Stimulated activated CD4-positive, alpha-beta T cell treated with anti-CD3 and anti-CD28 coated beads, Interleukin-2, amount 100 ng/mL, for 48 hours (primary cell): ENCODE measurements at places on chromosomes 7 and 10.

DNA sequence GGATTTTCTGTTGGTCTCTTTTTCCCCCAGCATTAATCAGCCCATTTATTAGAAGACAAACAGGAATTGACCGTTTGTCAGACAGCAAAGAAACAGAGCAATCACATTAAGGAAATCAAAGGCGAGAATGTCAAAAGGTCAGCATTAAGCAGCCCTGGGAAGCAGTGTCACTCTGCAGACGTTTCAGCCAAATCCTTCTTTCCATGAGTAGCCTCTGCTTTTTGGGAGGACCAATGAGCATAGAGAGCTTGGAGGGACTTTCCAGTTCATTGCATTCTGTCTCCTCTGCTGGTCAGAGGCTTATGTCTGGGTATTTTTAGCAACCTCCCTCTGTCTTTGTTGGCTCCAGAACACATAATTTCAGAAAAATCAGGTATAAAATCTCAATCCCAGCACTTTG is 481.4 kb downstream of the GALNT17 start:
- DNase-seq: no peak

DNA sequence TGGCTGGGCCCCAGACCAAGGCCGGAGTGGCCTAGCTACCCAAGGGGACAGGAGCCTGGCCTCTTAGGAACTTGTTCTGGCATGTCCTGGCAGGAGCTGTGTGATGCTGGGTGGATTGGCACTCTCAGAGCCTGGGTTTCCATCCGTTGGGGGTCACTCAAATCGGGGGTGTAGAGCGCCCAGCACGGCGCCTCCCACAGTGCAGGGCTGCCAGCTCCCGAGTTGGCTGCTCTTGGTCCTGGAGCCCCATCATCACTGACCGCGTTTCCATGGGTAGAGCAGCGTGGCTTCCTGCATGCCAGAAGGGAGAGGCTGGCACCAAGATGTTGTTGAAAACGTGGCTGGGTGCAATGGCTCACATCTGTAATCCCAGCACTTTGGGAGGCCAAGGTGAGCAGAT is 70.3 kb downstream of the UNCX start:
- DNase-seq: no peak

DNA sequence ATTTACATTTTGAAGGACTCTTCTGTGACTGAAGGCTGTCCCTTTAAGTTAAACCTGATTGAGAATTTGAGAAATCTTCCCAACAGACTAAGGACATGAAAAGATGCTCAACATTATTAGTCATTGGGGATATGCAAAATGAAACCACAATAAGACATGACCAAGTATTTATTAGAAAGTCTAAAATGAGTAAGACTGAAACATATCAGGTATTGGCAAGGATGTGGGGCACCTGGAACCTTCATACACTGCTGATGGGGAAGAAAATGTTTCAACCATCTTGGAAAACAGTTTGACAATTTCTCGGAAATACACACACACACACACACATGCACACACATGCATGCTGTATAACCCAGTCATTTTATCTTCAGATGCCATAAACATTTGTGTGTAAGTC is 132.1 kb upstream of the CDK6 start:
- DNase-seq: no peak

GRCh38 chr7:138898255-138898654 is 82.9 kb downstream of the KIAA1549 start:
- no peak for DNase-seq

GRCh38 chr7:47253650-47254080 is 328.2 kb downstream of the TNS3 start:
- no peak for DNase-seq

DNA sequence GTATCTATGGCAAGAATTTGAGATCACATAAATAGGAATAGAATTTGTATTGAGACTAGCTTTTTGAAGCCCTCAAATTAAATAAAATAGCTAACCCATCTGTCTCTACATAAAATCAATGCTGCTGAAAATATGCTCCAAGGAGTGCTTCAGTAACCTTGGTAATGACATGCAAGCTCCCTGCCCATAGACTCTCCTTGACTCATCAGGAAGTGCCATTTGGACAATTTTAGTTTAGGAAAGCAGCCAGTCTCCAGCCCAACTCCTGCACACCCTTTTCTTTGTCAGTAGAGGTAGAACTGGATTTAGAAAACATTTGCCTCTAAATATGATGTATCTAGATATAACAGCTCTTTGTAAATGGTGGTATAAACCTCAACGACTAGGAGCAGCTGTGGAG is 69.9 kb upstream of the PTPRZ1 start:
- DNase-seq: no peak

- no peak for DNase-seq
Measured at GRCh38 chr10:49312246-49312869, 13.4 kb downstream of the C10orf71 start.

GRCh38 chr10:34727595-34728033 is 87.5 kb downstream of the PARD3 start:
- DNase-seq: no peak

- DNase-seq: peak; percentile 13
Measured at GRCh38 chr7:140983802-140984201, 30.9 kb downstream of the MRPS33 start.
